Activated CD4-positive, alpha-beta T cell treated with anti-CD3 and anti-CD28 coated beads, Interleukin-2, amount 50 U/mL, for 16 hours (primary cell): ENCODE measurements at places on chromosomes 3 and 15.

DNA sequence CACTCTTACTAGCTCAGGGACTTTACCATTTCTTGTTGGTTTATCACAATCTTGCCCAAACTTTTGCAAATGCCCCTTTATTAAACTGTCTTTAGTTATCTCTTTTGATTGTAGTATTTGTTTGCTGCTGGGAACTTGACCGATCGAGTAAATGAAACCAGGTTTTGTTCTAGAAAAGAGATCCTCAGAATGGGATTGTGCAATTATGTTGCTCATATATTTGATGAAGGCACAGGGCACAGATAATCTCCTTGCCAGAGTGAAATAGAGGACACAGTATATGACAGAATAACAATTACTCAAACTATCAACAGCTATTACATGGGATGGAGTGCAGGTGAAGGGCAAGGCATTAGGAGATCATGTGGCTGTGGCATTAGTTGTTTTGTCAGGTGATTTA, 216.6 kb upstream of the RASGRP1 start:
- no peak for DNase-seq

DNA sequence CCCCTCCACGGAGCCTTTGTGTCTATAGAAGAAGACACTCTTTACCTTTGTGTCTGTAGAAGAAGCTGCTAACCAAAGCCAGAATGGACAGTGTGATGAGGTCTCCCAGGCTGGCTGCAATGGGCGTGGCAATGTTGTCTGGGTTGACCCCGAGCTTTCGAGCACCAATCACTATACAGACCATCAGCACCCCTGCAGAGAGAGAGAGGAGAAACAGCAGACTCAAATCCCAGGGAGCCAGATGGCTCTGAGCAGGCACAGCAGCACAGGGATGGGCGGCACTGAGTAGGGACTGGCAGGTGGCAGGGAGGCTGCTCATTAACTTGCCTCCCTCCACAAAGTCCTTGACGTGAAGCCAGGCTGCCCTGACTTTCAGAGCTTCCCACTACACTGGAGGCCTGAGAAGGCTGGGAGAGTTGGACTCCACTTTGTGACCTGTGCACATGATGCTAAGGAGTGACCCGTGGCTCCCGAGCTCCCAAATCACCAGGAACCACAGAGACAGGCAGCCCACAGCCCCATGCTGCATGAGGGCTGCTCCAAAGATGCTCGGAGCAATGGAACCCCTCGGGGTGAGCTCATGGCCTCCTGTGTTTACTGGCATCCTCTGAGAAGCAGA, 53.9 kb downstream of the ROPN1B start:
- DNase-seq, result no peak

GRCh38 chr3:62604298-62604697, 230.9 kb upstream of the FEZF2 start:
- DNase-seq, result no peak

DNA sequence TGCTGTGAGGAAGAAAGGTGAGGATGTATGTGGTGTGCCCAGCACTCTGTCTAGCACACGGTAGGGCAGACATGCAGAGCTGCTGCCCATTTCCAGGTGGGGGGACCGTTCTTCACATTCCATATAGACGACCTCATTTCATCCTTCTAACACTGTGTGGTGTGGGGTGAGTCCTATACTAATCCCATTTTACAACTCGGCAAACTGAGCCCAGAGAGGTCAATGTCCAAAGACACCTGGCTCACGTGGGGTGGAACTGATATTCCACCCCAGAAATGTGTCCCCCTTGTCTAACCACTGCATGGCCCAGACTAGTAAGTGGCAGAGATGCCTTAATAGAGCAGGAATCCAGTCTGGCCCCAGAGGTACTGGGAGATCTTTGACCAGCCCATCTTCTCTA, 119.2 kb downstream of the FBLN2 start:
- DNase-seq, result no peak

- no peak for DNase-seq
Observed at GRCh38 chr3:37736624-37737023, 125.1 kb upstream of the CTDSPL start.

GRCh38 chr3:177337541-177338331, 140.5 kb upstream of the TBL1XR1 start:
- DNase-seq, result peak; percentile 93

DNA sequence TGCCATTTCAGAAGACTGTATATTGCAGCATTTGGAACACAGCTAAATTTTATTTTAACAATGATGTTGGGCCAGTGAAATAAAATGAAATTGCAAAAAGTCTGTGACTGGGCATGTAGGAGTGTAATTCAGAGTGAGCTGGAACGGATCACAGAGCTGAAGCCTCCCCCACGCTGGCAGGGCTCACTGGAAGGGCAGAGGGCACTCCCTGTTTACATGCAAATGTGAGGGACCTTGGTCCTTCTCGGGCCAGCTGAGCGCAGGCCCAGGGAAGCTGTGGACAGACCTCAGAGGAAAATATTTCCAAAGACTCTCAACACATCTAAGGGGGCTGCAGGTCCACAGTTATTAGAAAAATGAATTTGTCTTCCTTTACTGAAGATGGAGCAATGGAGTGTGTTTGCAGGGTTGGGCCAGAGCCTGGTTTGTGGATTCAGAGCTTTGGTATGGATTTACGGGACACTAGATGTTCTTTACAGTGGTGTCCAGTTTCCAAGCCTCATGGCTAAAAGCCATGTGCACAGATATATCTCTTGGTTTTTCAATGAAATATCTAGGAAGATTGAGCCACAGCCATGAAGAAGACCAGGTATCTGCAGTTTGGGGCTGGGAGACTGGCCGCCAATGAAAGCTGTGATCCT, 32.0 kb downstream of the TRPM1 start:
- DNase-seq, result no peak

- DNase-seq, result no peak
Observed at GRCh38 chr3:127760361-127760760, 62.0 kb downstream of the MGLL start.

GRCh38 chr15:98881526-98882520, 125.8 kb downstream of the PGPEP1L start:
- peak; percentile 43 for DNase-seq

DNA sequence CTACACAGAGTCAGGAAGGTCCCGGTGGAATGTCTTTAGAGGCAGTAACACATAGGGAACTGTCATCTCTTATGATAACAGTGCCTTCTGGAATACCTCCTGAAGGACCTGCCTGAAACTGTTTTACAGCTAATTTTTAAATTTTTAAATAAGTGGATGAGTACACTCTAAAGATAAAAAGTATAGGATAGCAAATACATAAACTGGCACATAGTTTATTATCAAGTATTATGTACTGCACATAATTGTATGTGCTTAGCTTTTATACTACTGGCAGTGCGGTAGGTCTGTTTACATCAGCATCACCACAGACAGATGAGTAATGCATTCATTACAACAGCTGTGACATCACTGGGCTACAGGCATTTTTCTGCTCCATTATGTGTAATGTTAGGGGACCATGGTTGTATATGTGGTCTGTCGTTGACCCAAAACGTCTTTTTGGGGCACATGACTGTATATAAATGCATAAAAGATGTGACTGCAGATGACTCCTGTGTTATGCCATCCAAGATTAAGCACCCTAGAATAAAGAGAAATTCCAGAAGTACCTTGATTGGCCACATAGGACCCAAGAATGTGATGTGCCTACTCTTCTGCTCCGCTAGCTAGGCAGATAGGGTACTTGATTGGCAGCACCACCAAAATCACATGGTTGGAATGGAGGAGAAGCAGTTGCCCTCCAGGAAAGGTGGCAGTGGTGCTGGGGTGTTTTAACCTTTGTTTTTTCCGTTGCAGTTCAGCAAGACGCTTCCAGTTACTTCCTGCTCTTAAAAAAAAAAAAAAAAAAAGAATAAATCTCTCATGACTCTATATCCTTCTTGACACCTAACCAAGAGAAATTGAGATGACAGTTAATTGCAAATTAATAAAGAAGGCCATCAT, 3.3 kb downstream of the VPS8 start:
- DNase-seq, result peak; percentile 52

GRCh38 chr15:45391746-45392583, 13.6 kb upstream of the GATM start:
- DNase-seq, result peak; percentile 16

DNA sequence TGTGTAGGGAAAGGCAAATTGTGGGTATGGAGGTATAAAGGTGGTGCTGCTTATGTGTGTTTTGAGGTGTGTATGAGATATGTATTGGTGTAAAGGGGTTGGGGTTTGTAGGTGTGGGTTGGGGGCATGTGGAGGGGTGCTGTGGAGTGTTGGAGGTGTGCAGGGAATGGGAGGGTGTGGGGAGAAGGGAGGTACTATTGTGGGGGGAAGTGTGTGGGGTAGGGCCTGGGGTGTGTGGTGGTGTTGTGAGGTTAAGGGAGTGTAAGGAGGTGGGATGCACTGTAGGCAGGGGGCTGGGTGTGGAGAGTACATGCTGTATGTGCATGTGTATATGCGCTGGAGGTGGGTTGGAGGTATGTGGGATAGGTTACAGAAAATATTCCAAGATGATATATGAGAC, 15.7 kb downstream of the CCDC12 start:
- no peak for DNase-seq

DNA sequence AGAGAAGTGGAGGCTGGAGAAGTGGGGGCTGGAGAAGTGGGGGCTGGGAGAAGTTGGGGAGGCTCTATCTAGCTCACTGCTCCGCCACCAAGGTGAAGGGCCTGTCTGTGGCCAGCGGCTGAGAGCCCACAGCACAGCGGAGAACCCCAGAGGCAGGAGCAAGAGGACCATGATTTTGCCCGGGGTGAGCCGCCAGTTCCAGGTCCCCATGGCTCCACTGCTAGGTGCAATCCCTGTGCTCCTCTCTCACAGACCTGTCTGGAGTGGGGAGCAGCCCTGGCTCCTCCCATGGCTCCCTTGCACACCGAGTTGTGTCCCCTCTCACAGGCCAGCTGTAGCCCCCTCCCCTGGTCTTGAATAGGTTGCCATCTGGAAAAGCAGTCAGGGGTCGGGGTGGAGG, 4.7 kb upstream of the NRROS start:
- no peak for DNase-seq

GRCh38 chr3:79230266-79230665, 537.5 kb downstream of the ROBO1 start:
- no peak for DNase-seq

GRCh38 chr15:79166311-79166955, 75.9 kb upstream of the RASGRF1 start:
- no peak for DNase-seq

- DNase-seq, result no peak
Observed at GRCh38 chr3:17473761-17474160, 268.7 kb downstream of the TBC1D5 start.

DNA sequence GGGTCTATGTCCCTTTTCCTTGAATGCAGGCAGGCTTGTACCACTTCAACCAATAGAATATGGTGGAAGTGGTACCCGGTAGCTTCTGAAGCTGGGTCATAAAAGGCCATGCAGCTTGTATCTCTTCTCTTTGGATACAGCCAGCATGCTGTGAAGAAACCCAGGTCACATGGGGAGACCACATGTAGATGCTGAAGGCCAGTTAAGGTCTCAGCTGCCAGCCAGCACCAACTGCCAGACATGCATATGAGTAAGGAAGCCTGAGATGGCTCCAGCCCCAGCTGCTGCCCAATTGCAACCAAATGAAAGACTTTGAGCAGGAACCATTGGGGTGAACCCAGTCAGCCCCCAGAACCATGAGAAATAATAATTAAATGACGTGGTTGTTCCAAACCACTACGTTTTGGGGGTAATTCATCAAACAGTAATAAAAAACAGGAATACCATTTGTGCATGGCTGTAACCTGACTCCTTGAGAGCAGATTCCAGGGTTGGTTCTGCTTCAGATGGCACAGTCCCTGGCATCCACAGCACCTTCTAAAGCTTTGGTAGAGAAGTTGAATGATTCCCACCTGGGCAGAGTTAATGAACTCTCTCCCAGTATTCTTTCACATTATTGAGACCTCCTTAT, 3.8 kb downstream of the RBP2 start:
- no peak for DNase-seq

DNA sequence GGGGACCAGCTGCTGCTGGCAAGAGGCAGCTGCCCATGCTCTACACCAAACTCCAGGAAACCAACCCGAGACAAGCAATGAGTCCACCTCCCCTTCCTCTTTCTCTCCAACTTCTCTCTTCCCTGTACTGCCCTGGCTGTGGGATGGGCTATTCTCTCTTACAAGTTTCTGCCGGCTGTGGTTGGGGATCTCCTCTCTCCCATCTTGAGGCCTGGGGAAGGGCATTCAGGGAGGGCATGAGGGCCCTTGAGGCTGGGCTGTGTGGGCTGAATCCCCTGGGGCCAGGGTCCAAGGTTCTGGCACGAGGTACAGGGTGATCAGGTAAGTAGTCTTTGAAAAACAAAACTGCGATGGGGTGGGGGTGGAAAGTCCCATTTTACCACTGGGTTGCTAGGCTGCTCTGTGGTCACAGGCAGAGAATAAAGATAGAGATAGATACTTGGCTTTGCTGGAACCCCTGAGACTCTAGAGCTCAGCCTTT, 32.3 kb upstream of the CTSH start:
- DNase-seq, result peak; percentile 13

DNA sequence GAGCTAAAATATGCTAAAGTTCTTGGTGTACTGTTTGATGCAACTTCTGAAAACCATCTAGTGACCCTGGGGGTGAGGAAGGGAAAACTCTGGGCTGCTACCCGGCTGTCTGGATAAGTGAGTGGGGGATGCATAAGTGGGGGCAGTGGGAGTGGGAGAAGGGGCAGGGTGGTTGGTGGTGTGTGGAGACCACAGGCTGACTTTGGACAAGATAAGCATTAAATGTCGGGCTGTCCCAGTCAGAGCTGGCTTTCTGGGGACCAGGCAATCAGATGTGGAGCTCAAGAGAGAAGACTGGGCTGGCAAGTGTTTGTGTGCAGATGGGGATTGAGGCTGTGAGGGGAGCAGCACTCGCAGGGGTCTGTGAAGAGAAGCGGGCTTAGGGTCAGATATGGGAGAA, 11.0 kb upstream of the XIRP1 start:
- DNase-seq, result no peak

GRCh38 chr3:151879679-151880415, 6.4 kb downstream of the SUCNR1 start:
- DNase-seq, result no peak

- no peak for DNase-seq
Observed at GRCh38 chr3:190073264-190074008, 47.3 kb downstream of the P3H2 start.

GRCh38 chr3:48619541-48620524, 1.7 kb downstream of the TMEM89 start:
- DNase-seq, result no peak

- no peak for DNase-seq
Observed at GRCh38 chr15:63597821-63598220, 634 bp downstream of the FBXL22 start.

DNA sequence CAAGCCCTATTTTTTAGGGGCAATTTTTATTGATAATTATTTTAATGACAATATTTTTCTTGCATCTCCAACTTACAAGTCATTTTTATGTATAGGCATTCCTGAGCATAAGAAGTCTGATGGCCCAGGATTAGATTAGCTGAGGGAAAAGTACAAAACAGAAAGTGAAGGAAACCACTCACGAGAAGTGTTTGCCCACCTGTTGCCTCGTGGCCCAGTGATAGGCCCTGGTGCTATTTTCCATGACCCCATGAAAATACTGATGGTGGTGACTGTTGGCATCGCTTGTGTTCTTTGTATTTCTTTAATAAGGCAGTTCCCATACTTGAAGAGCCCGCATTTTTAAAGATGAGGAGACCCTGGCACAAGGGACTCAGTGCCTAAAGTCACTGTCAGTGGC, 7.9 kb upstream of the LMCD1 start:
- DNase-seq, result no peak

- no peak for DNase-seq
Observed at GRCh38 chr3:134332344-134332743, 41.9 kb downstream of the AMOTL2 start.
